ENCODE measurements at places on chromosomes 2 and 18.

DNA sequence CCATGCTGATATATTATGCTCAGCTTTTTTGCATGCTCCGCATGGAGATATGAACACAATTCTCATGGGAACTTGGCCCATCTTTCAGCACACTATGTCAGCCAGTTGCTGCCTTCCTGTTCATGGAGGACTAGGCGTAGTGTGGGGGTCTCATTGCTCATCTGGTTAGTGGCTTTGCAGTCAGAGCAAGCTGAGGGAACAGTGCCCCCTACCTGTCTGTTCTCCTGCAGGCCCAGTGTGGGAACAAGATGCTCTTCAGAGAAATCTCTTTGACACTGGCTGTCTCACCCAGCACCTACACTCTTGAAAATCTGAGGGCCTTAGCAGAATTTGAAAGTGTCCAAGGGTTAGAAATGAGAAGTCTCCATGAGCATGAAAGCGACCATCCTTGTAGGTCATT is 47.1 kb downstream of the SPTBN1 start:
- no peak for DNase-seq

DNA sequence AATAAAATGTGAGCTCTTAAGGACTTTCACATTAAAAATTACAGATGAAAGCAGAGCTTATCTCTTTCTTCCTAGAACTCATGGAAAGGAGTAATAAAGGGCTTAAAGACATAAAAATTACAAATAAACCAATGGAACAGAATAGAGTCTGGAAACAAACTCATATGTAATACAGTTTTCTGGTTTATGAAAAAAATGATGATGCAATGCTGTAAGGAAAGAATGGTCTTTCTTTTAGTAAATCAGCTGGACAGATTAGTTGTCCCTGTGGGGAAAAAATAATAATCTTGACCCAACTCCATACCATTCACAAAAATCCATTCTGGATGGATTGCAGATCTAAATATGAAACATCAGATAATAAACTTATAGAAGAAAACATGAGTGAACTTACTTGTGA is 54.2 kb downstream of the TMEM185B start:
- no peak for DNase-seq

DNA sequence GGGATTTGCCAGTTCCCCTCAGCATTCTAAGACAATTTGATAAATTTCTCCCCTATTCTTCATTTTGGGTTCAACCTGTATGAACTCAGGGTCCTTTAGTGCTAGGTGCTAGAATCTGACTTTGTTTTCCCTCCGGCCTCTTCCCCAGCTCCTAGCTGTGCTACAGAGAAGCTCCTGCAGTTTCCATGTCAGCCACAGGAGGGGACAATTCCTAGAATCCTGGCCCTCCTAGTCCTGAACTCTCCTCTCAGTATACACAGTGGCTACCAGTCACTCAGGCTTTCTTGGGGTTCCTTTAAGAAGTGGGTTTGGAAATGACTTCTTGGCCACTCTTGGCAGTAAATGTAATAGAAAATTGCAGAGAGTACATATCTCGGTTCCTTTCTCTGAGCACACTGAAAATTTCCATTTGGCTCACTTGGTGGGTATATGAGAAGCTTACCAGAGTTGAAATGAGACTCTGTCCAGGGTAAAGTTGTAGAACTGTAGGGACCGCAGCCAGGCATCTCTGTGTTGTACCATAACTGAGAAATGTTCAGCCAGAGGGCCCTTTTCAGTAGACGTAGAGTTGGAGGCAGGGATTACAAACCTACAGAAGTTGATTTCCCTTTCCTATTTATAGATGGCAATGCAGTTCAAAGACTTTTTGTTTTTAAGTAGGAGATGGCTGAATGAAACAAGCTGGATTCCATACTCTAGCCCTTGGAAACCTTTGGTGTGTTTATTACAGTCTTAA is 5.0 kb upstream of the CHST10 start:
- DNase-seq = no peak

DNA sequence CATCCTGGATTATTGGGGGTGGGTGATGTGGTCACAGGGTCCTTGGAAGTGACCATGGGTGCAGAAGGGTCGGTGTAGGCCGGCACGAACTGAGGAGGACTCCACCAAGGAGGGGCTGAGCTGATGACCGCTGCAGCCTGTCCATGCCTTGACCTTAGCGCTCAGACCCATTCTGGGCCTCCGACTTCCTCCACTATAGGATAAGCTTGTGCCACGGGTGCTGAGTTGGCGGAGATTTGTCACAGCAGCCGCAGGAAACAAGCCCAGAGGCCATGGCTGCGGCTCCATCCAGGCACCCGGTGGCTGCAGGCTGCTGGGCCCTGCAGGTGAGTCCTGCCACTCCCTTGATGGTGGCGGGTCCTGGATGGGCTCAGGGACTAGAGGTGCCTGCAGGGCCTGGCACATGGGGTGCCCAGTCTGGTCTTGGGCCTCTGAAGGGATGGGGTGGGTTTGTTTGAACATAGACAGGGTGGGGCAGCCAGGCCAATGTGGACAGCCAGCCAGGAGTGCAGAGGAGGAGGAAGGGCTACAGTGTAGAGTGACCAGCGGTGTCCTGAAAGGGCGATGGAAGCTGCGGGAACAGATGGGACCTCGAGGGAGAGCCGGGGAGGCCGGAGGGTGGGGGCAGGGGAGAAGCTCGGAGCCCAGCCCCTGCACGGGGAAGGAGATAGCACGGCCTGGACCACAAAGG is 84.8 kb downstream of the SEPTIN10 start:
- no peak for DNase-seq

DNA sequence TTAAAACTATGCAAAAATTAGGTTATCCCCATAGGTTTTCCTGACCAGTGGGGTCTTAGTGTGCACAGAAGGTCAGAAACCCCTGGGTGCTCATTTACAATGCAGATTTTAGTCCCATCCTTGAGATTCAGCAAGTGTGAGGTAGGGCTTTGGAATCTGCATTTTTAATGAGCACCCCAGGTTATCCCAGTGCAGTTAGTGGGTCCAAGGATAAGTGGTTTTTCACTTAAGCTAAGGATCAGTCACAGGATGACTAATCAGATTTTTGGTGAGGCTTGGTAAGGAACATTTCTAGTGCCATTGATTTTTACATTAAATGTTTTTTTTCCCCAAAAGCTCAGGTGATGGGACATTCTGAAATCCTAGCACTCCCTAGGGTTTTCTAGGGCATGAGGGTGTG is 50.7 kb upstream of the MGAT5 start:
- DNase-seq = no peak

DNA sequence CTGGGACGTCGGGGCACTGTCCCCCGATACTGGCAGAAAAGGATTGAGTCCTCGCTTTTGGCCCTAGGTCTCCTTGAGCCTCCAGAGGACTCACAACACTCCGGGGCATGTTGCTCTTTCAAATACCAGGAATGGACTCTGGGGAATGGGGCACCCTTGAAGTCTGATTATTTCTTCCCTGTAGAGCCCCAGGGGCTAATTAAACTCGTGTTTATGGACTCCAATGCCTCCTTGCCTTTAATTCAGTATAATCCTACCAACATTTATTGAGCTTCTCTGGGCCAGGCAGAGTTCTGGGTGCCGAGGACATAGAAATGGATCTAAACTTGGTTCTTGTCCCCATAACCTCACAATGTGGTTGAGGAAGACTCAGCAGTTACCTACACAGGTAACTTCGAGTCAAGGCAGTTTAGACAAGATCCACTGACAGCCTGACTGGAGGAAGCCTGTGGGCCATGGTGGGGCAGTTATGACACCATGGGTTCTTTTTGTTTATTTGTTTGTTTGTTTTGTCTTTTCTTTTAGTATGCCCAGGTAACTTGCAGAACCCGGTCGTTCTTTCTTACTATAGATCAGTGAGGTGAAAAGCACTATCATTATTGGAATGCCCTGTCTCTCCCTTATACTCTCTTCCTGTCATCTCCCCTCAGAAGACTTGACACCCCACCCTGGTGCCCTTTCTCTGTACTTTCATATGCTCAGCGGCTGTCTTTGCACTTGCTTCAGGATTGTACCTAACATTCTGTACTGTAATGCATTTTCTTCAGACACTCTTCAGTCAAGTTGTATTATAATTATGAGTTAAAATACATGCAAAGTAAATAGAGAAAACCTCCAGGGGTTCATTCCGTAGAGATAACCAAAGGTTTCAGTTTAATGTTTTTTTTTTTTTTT is 3.2 kb downstream of the CFLAR start:
- no peak for DNase-seq

DNA sequence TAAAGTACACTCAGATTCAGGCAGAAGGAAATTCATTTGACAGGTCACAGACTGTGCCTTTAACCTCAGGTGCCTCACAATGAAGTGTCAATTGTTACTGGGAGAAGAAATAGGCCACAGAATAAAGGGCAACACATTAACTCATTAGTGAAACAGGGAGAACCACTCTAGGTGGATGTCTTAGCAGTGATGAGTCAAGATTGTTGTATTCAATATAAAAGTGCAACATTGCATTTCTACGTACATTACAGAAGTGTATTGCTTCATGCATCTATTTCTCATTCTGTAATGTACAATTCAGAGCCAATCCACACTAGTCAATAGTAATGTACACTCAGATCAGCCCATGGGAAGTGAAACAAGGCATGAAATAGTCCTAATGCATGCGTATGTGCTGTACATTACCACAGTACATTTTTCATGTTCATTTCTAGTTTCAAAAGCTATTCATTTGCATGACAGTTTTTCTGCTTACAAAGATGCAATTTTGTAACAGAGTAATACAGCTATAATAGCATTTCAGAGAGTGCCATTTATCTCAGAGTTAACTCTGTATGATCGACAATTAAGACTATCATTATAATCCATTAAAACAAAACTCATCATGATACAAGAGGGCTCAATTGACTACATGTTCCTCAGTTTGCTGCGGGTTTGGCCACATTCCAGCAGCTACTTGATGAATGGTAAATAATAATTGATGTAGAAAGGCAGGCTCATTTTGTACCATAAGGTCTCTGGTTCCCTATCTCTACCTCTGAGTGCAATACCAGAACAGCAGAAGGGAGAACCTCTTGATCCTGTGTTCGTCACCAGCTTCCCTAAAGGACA is 12.2 kb upstream of the ARL5A start:
- DNase-seq = no peak

- DNase-seq = no peak
Observed at GRCh38 chr2:166762746-166763145, 125.5 kb upstream of the XIRP2 start.

DNA sequence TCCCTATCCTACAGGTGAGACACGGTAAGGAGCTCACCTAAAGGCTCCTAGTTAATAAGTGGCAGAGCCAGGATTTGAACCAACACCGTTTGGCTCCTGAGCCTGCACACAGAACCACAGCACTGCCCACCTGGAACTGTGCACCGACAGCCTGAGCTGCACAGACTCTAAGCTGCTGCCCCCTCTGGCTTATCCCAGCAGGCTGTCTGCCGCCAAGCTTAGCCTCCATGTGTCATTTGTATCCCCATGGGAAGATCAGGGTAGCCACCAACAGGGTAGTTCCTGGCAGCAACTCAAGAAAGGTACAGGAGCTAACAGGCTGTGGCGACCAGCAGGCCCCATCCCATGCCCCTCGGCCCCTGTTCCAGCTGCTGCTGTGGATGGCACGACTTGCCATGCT is 135.7 kb downstream of the LRRC30 start:
- no peak for DNase-seq

GRCh38 chr2:165192729-165193128 is 11.1 kb downstream of the SCN3A start:
- no peak for DNase-seq

- DNase-seq = no peak
Observed at GRCh38 chr2:67797801-67798540, 264.8 kb downstream of the C1D start.

DNA sequence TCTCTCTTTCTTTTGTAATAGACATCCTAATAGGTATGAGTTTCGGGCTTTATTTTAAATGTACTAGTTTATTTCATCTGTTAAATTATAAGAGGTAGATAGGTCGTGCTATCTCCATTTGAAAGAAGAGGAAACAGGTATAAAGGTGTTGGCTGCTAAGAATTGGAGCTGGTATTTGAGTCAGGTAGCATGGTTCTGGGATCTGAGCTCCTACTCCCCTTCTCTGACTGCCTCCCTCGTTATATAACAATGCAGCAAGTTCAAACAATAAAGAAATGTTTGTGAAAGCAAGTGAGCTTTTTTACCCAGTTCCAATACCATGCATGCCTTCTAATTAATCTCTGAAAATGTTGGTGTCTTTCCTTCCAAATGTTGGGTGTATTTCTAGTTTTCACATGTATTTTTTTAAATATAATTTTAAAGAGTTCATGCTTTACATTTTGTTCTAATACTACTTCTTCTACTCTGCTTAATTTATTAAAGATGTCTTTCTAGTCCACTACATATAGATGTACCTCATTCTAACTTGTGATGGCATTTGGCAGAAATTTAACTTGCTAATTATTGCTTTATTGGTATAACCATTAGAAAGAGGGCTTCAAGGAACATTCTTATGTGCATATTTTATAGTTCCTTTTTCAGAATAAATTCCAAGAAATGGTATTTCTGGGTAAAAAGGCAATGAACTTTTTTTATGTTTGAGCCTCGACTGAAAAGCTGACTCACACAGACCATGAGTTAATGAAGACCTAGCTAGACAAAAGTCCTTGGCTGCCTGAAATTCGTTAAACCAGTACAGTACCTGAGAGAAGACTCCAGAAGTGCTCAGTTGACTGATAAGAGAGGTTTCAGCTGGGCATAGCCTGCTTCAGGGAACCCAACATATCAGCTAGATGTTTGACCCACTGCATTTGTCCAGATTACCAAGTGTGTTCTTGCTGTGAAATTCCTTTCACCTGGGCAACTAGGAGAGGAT is 133.5 kb downstream of the CERS6 start:
- no peak for DNase-seq

DNA sequence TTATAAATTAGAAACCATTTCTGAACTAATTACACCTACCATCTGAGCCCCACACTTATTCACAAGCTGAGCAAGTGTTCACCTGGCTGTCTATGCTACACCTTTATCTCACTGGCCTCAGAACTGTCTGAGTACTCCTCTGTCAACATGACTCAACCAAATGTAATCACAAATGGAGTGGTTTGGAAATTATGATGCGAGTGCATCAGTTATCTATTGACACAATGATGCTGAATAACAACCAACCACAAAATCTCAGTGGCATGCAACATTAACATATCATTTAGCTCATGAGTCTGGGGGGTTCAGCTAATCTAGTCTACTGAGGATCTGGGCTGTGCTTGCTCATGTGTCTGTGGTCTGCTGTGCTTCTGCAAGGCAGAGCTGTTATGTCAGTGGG is 184.2 kb upstream of the NXPH2 start:
- no peak for DNase-seq
